ENCODE measurements at places on chromosomes 6 and 20. TPM values are rescaled to one million over a fixed set of nuclear protein-coding genes. Genes with fewer than 3 reads are reported as not detected.

DNA sequence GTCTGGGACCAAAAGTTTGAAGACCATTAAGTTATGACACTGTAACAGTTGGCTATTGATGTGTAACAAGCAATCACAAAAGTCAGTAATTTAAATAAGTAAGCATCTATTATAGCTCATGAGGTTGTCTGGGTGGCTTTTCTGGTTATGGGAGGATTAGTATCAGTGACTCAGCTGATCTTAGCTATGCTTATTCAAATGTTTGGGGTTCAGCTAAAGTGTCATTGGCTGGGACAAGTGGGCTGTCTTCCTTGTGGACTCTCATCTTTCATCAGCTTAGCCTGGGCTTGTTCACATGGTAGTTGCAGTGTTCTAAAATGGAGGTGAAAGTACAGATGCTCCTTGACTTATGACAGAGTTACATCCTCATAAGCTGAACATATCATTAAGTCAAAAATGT, 74.6 kb upstream of the LAMP5 start:
- no peak for DNase-seq

DNA sequence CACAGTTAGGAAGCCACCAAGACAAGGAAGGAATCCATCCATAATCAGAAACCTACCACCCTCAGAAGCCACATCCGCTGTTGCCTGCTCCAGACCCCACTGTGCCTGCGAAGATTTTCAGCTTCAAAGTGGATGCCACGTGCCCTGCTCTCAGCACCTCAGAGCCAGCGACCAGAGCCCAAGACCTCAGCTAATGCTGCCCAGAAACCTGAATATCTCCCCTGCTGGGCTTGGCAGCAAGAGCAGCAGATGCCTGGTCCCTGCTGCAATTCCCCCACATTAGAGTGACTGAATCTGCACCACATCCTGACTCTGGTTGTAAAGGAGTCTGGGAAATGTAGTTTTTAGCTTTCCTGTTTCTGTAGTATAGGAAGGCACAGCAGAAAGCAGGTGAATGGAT, 10.7 kb upstream of the ULBP3 start:
- DNase-seq = peak; percentile 74

GRCh38 chr6:152170313-152170701, 362.8 kb downstream of the ESR1 start:
- no peak for DNase-seq

DNA sequence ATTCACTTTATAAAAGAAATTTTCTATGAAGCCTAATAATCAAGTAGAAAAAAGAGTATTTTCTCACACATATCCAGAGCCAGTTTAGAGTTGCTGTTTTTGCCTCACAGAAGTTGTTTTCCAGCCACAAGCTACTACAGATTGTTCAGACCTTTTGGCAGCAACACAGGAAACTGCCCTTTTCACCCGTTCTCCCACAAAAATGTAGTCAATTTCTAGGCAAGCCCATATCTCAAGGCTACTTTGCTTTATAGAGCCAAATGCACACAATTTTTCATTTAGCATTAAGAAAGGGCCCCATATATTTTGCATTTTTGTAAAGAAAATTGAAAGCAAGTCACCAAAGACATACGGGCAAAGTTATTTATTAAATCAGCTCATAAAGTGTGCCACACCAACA, 49.5 kb downstream of the EPB41L2 start:
- no peak for DNase-seq

DNA sequence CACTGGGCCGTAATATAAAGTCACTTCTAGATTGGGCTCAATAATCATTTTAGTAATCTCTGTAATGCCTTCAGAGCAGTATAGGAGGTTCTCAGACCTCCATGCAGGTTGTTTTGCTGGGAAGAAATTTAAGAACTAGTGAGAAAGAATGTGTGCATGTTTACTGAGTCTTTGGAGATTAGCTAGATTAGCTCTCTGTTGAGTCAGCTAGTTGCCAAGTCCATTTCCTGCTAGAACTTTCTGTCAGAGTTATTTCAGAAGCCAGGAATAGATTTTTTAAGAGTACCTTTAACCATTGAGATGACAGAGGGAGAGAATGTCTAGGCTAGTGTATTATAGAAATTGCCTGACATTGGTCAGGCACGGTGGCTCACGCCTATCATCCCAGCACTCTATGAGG, 33.3 kb downstream of the ORC3 start:
- no peak for DNase-seq

DNA sequence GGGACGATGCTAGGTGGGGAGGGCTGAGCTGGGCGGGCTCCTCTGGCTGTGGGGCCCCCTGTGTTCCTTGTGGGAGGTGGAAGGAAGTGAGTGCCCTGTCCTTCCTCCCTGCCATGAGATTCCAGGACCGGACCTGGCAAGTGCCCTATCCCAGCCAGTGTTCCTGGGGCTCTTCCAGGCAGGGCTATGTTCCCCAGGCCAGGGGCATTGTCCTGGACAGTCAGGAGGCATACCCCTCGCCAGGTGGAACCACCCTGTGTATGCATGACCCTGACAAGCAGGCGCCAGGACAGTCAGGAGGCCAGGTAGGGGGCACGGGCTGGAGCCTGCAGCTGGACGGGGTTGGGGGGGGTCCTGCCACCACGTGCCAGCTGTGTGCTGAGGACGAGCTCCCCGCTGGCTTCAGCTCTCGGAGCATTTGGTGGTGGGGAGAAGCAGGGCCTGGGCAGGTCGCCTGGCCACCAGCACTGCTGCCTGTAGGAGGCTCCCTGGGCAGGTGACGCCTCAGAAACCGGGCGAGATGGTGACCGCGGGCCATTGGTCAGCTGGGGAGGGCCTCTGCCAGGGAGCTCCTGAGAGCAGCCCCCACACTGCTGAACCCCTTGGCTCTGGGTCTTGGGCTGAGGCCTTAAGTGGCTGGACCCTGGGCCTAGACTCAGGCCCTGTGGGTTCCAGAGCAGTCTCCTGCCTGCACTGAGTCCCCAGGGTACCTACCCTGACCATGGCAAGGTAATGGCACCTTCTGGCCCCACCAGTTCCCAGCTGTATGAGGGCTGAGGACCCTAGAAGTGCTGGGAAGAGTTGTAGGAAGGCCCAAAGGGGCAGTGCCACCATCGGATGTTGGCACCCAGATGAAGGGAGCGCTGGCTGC, 694 bp downstream of the SLC17A9 start:
- no peak for DNase-seq

Gene ATF6B
- total RNA-seq = 72.9 TPM

DNA sequence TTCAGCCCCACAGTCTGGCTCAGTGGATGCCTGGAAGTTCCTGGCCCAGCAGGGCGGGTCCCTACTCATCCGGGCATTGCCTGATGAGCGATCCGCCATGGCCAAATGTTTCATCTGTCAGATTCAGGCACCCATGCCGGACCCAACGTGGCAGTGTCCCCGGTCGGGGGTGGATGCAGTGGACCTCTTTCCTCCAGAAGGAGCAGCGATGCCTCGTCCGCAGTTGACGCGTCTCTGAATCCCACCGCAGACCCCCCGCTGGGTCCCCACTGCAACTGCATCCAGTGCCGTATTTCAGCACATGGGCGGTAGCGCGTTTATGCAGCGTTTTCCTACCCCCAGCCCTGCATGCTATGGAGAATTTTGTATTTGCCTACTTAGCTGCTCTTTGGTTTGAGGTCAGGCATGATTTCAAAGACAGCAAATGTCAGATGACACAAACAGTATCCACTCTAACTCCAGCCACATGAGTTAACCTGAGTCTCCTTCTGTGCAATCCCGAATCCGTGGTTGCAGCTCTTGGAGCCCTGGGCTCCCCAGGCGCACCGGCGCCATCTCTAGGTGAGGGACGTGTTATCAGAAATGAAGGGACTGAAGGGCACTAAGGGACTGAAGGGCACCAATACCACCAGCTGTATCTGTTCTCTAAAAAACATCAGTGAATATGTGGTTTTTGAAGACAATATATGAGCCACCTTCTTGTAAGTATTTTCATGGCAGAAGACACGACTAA, 72.6 kb upstream of the THBS2 start:
- peak; percentile 53 for DNase-seq

GRCh38 chr6:79687759-79688158, 56.6 kb downstream of the SH3BGRL2 start:
- no peak for DNase-seq

Gene DOK5
- total RNA-seq = 37.1 TPM

DNA sequence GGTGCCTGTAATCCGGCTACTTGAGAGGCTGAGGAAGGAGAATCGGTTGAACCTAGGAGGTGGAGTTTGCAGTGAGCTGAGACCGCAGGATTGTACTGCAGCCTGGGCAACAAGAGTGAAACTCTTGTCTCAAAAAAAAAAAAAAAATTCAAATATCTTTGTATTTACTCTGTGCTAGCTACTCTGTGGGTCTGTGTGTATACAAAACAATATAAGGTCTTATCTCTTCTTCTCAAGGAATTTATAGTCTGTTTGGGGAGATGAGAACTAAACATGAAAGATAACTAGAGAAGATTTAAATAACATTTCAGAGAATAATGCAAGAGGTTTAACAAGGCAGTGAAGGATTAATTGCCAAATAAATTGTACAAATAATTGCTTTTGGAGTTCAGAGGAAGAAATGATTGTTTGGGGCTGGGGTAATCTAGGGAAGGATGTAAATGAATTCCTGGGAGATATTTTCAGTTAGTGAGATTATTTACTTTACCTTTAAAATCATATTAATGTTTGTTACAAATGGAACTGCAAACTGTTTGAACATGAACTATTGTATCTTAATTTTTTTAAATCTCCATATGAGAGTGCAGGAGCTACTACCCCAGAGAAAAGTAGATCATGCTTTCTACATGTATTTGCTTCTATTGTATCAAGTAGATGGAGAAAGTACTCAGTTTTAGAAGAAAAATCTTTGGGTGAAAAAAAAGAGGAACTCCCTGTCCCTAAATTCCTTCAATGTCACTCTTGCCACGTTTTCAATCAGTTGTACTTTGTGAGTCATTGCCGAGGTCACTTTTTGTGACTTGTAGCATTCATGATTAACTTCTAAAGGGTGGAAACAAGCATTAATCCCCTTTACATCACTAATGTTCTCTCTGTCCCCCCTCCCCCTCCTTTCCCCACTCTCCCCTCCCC, 39.0 kb downstream of the NCOA3 start:
- DNase-seq = no peak

Gene POLH
- 34.2 TPM for total RNA-seq

DNA sequence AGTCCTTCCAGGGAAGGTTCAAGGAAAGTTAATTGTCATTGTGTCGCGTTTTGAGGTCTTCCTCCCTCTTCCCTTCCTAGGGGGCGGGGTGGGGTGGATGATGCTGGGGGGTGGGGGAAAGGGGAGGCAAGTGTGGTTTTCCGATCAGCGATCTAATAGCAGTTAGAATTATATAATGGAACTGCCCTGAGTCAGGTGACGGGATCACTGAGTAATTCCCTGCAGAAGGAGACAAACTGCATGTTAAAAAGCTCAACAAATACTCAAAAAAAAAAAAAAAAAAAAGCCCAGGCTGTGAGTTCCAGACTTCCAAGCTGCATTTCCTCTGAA, 240.4 kb downstream of the PHACTR1 start:
- DNase-seq = no peak

GRCh38 chr20:12383821-12384220, 466.1 kb downstream of the BTBD3 start:
- peak; percentile 8 for DNase-seq

DNA sequence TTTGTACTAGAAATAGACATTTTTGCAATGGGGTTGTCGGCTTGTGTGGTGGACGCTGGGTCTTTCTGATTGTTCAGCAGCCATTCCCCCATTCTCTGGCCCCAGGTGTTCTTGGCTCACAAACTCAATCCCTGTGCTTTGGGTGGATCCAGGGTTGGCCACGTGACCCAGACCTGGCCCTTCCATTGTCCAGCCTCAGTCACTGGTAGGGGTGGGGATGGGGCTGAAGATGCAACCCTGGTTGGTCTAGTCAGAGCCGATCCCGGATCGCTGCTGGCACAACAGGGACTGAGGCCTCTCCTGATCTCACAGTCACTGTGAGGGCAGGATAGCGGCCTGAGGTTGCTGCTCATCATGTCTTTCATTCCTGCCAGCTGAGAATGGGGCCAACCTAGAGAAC, 365.3 kb upstream of the SULF2 start:
- DNase-seq = no peak

- peak; percentile 72 for DNase-seq
These were observed 244.1 kb upstream of the QKI start for GRCh38 chr6:163170294-163170883.

- DNase-seq = no peak
These were observed 314.2 kb downstream of the CDC5L start for GRCh38 chr6:44701637-44702101.

Gene TSHZ2
- 29.5 TPM for total RNA-seq

- no peak for DNase-seq
These were observed 15.4 kb upstream of the IER3 start for GRCh38 chr6:30759575-30760239.

DNA sequence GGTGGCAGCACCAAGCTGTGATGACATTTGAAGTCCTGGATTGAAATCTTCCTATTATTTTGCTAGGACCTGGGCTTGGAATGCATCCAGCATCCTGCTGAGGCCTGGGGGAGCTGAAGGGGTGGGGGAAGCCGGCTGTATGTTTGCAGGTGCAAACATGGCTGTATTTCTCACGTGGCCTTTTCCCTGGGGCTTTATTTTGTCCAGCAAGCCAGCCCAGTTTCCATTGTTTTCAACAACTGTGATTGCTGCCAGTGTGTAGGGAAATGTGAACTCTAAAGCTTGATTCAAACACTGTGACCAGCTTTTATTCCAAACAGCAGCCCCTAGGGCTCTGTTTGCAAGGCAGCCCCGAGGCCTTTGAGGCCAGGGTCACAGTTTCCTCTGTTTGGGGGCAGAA, 683.0 kb downstream of the DHX35 start:
- no peak for DNase-seq

Gene NDRG3
- 24.7 TPM for total RNA-seq

GRCh38 chr6:95120984-95121383, 456.4 kb upstream of the MANEA start:
- DNase-seq = no peak

Gene PAX1
- total RNA-seq = not detected

DNA sequence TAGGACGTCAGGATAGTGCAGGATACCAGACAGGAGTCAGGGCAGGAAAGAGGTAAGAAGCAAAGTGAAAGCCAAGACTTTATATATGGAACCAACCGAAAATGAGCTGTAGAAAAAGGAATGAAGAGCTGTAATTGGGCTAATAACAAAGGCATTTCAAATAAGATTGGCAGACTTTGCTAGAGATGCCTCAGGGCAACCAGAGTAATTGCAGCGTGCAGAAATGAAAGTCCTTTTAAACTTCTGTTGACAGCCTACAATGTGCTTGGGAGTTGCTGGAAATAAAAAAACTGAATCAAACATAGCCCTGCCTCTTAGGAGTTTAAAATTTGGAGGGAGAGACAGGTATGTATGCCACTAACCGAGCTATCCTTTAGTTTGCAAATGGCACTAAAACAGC, 56.4 kb upstream of the NKX2-4 start:
- no peak for DNase-seq

DNA sequence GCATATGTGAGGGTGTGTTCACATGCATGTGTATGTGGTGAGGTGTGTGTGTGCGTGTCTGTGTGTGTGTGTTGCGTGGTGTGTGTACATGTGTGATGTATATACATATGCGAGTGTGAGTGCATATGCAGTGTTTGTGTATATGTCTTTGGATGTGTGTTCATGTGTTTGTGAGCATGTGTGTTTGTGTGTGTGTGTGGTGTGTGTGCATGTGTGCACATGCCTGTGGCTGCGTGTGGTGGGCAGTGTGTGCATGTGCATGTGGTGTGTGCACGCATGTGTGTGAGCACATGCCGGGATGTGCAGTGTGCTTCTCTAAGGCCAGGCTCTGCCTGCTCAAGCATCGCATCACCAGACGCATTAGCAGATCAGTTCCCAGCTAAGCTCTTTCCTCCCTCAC, 5.7 kb downstream of the THBS2 start:
- DNase-seq = no peak

Gene EMILIN3
- 0.58 TPM for total RNA-seq

Gene BMP2
- total RNA-seq = 0.12 TPM
